Activated T-cell treated with anti-CD3 and anti-CD28 coated beads, Interleukin-2, amount 50 U/mL, for 4 hours (primary cell): ENCODE measurements at places on chromosomes 1 and 21.

DNA sequence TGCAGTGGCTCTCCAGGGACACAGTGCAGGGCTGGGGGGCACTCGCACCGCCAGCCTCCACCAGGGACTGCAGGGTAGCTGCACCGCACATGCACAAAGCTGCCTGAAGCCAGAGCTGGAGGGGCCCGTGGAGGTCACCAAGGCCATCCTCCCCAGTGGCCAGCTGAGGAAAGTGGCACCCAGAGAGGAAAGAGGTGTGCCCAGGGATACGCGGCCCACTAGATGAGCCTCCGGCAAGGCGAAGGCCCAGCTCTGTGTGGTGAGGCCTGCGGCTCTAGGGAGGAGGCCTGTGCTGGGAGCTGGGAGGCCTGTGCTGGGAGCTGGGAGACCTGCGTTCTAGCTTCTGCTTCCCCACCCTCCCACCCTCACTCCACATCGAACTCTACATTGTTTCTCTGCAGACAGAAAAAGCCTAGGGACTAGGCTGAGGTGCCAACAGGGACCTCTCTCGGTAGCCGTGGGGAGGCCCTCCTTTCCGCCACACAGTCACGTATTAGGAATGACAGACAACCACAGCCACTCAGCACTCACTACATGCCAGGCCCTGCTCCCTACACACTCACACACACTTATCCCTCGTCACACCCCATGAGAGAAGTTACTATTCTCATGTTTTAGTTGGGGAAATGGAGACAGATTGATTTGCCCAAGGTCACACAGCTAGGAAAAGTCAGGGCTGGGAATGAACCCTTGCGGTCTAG lies 921 bp upstream of the ASCL5 start:
- DNase-seq: no peak

DNA sequence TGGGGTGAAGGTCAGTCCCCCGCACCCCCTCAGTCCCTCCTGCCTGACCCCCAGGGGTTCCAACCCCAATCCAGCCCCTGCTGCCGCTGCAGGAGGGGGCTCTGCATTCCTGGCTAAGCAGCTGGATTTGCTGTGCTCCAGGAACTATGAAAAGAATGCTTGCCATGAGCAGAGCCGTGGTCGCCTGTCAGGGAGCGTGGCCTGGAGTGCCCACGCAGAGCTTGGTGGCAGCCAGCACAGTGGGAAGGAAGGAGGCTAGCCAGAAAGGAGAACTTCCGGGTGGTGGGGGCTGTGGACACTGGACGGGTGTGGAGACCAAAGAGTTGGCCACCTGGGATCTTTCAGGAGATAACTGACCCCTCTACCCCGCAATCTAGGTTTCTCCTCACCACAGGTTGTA lies 5.6 kb downstream of the COL8A2 start:
- no peak for DNase-seq

DNA sequence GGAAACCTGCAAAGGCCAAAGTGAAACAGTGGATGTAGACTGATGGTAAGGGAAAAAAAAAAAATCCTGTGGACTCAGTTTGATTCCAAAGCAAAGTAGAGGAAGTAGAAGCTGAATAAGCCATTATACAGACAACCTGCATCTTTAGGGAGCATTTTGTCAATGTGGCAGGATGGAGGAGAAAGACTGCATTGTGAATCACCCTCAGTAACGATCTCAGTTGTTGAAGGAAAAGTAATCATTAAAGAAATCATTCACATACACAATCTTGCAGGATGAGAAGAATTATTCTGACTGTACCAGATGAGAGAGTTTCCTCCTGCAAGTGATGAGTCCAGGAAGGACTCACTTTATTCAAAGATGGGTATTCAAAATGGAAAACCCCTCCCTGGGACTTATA lies 45.1 kb upstream of the TRIM67 start:
- no peak for DNase-seq

GRCh38 chr21:36719614-36720013 lies 20.7 kb downstream of the SIM2 start:
- DNase-seq: no peak

DNA sequence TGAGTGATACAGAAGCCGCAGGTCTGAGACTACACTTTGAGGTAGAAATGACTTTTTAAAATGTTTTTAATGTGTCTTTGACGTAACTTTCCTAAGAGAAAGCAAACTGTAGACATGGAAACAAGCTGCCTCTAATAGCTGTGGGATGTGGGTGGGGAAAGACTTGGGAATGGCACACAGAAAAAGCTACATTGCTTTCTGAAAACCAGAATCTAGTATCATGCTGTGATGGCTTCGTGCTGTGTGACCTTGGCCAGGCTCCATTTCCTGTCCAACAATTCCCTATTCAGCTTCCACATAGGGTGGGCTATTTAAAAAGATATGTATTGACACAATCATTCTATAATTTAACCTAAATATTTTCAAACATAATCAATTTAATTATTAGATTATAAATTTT lies 909.1 kb downstream of the NCAM2 start:
- no peak for DNase-seq

- no peak for DNase-seq
These were observed 53.5 kb upstream of the SLC22A15 start for GRCh38 chr1:115922801-115923200.

GRCh38 chr1:243179720-243180119 lies 75.4 kb downstream of the CEP170 start:
- DNase-seq: no peak

DNA sequence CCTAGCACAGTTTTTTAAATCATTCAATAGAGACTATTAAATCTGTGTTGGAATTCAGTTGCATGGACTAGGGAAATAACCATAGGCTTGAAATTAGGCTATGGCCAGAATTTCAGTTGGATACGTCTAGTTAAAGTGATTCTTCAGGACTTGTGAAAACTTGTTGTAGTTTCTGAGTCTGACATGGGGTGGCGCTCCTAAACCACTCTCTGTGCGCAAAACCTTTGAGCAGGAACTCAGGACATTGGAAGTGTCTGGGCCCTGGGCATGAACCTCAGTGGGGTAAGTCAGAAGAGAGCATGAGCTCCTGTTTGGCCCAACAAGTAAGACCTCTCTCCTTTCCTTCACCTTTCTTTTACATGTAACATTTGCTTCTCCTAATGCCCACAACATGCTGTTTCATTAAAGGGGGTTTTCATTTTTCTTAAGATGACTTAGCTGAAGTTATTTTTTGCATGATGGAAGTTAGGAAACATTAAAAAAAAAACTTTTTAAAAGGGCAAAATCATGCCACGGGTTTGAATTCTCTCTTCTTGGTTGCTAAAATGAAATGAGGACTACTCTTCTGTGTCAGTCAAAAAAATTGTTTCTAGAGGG lies 17.1 kb upstream of the CCDC190 start:
- no peak for DNase-seq

GRCh38 chr1:18882486-18882885 lies 19.9 kb downstream of the ALDH4A1 start:
- DNase-seq: no peak

- no peak for DNase-seq
These were observed 395.4 kb upstream of the LRRC7 start for GRCh38 chr1:69172003-69173000.

- DNase-seq: no peak
These were observed 45.5 kb upstream of the VANGL1 start for GRCh38 chr1:115596080-115596780.

DNA sequence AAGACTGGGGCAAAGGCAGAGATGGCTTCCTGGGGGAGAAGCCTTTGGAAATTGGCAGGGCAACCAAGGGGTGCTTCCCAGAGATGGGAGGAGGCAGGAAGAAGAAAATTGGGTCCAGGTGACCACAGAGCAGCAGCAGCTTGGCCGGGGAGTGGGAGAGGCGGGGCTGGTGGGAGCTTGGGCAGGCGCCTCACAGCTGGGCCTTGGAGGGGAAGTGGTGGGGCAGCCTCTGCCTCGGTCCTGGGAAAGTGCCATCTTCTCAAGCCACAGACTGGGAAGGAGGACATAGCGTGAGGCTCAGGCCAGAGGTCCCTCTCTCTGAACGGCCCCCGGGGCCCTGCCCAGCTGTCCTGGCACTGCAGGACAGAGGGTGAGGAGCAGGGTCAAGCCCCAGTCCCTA lies 24.0 kb upstream of the WASF2 start:
- DNase-seq: no peak

DNA sequence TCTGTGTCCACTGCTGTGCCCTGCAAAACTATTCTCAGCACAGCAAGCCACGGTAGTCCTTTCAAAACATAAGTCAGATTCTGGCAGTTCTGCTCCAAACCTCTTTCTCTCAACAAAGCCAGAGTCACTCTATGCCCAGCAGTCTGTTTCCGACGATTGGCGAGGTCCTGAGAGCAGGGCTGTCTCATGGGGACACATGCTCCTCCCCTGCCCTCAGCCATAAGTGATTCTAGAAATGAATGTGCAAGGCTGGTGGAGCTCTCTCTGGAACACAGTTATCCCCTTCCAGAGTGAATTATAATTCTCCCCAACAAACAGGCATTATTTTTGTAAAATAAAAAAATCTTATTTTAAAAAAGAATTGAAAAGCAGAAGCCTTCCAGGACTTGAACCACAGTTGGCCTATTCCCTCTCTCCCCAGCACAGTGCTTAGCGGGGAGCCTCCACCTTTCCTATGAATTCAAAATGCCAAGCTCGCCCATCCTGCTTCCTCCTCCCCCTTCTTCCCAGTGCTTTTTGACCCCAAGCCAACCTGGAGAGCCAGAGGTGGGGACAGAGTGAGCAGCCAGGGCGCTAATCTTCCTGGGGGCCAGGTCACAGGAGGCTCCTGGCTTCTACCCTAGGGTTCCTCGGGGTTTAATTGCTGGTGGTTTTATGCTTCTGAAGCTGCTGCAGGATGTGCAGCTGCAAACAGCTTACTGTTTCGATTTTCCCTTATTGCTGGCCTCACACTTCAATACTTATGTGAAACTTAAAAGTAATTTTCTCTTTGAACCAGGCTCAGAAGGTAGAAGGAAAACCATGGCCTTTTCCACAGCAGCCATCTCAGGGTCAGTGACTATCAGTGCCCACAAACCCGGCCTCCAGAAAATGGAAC lies 41.1 kb downstream of the KCNJ6 start:
- no peak for DNase-seq

- no peak for DNase-seq
These were observed 13.2 kb upstream of the SLC45A3 start for GRCh38 chr1:205693421-205693991.

- DNase-seq: no peak
These were observed 26.3 kb upstream of the NHLH2 start for GRCh38 chr1:115867216-115867615.

- no peak for DNase-seq
These were observed 299.7 kb downstream of the HMCN1 start for GRCh38 chr1:186033847-186034271.

GRCh38 chr1:203555511-203556046 lies 61.6 kb downstream of the OPTC start:
- no peak for DNase-seq

- DNase-seq: no peak
These were observed 112.3 kb downstream of the GLUL start for GRCh38 chr1:182279302-182279701.

GRCh38 chr1:175402336-175402735 lies 209.8 kb upstream of the KIAA0040 start:
- DNase-seq: no peak

- no peak for DNase-seq
These were observed 237.2 kb downstream of the TOMM20 start for GRCh38 chr1:234891427-234891826.

DNA sequence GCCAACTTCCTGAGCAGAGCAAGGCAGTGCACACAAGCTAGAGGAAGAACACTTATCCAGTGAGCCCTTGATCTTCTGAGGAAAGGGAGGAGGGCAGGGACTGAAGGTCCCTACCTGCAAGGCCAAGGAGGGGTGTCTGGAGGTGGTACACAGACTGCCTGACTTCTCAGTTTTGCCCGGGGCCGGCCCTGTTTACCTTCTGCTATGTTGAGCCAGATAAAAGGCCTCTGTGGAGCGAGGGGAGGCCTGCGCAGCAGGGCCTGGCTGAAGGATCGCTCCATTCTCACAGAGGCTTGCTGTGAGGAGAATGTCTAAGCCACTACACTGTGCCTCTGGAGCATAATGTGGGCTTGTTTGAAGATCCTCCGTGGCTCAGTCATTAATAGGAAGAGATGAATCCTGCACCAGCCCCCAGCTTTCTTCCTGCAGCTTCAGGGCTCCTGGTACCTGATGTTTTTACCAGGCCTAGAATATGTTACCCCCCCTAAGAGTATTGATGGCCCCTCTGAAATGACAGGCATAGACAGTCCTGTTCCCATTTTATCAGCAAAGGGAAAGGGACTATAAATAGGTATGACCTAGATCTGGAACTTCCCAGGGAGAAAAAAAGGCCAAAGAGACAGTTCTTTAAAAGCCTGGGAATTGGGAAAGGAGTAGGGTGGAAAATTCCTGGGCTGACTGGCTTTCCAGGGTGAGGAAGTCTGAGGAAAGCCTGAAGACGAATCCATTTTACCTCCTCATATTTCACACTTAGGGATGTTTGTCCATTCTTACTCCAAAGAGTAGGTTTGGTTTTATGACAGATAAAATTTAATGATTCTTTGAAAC lies 4.7 kb downstream of the POGK start:
- DNase-seq: no peak

- DNase-seq: peak; percentile 3
These were observed 33.1 kb upstream of the COL6A2 start for GRCh38 chr21:46064870-46065214.

DNA sequence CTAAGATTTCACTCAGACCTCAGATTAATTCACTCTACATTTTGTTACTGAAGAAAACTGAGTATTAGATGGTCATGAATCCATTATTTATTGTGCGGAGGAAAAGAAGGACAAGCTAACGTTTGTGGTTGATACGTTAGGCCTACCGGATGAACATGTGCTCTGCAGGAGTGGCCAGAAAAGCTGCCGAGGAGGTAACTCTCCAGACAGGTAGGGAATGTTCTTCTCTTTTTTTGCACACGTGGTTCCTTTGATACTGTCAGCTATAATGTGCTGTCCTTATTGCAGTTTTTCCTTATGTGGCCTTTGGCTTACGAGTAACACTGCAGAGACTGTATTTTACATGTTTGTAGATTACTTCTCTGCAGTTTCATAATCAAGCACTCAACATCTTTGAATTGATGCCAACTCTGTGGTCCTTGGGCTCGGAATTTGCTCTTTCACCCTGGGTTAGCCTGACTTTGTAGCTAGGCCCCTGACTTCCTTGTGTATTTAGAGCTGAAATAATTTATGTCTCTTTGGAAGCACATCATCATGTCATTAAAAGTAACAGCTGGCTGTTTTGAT lies 13.6 kb downstream of the MTR start:
- no peak for DNase-seq

GRCh38 chr1:101924700-101925099 lies 72.0 kb downstream of the OLFM3 start:
- DNase-seq: no peak

DNA sequence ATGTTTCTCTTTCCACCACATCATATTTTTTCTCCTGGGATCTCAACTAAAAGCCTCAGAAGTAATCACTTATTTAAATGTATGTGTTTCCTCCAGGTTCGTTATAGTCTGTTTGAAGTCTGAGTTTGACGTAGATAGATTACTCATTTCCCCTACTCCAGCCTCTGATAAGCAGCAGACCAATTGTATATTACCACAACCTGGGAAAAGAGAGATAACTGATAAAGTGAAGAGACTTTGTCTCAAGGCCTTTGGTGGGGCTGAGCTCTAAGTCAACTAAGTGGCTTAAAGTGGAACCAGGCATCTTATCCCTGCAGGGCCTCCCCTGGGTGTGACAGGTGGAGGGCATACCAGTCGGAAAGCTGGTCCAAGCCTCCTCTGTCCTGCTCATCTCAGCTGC lies 34.9 kb upstream of the CACNA1E start:
- no peak for DNase-seq

- no peak for DNase-seq
These were observed 2.9 kb upstream of the CCN1 start for GRCh38 chr1:85577419-85578320.

GRCh38 chr1:219732814-219733491 lies 120.0 kb upstream of the ZC3H11B start:
- no peak for DNase-seq

- no peak for DNase-seq
These were observed 152.2 kb upstream of the LMO4 start for GRCh38 chr1:87176514-87176913.
